HepG2 (cell line): ENCODE measurements at places on chromosomes 5 and 9. TPM values are rescaled to one million over a fixed set of nuclear protein-coding genes. Genes with fewer than 3 reads are reported as not detected.

SLC34A1 gene
- 0.20 TPM in 1 of 2 replicates, not detected in the other for total RNA-seq

SEMA5A gene
- total RNA-seq, result not detected in 2 replicates

HRCT1 gene
- total RNA-seq, result not detected in 2 replicates

SPRY4 gene
- total RNA-seq, result 8.9 and 9.0 TPM in 2 replicates

CHSY3 gene
- 1.5 and 4.1 TPM in 2 replicates for total RNA-seq

GAPT gene
- not detected in 2 replicates for total RNA-seq

POLR3G gene
- total RNA-seq, result 7.3 and 11.2 TPM in 2 replicates

RLN2 gene
- not detected in 2 replicates for total RNA-seq

KCNN2 gene
- total RNA-seq, result not detected in 2 replicates

SARDH gene
- total RNA-seq, result 32.5 and 34.9 TPM in 2 replicates

PIK3R1 gene
- 21.3 and 26.0 TPM in 2 replicates for total RNA-seq

FIBCD1 gene
- total RNA-seq, result 0.89 TPM in 1 of 2 replicates, not detected in the other

NTRK2 gene
- total RNA-seq, result not detected in 2 replicates

INSL6 gene
- total RNA-seq, result not detected in 2 replicates

- no peak for DNase-seq
These were observed 592.5 kb downstream of the CCDC171 start for GRCh38 chr9:16145196-16145950.

- no peak for DNase-seq
These were observed 466.6 kb upstream of the DAB2 start for GRCh38 chr5:39891376-39891775.

- no peak for DNase-seq
These were observed 277.5 kb downstream of the DENND1A start for GRCh38 chr9:123652416-123652815.

GRCh38 chr5:93438124-93438523 is 142.9 kb downstream of the NR2F1-AS1 start:
- DNase-seq, result no peak

DNA sequence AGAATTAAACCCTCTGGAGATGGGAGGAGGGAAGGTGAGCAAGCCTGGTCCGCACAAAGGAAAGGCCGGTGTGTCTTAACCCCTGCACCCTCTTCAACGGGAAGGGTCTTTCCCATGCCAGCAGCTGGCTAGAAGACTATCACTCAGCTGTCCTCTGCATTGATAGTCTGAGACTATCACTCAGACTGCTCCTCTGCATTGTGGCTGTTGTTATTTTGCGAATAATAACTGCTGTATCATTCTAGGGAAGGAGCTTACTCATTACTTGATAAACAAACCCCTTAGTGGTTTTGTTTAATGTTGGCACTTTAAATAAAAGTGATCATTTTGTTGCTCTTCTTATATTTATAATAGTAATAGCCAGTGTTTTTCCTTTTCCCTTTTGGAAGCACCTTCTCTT is 8.1 kb downstream of the TRIP13 start:
- no peak for DNase-seq

DNA sequence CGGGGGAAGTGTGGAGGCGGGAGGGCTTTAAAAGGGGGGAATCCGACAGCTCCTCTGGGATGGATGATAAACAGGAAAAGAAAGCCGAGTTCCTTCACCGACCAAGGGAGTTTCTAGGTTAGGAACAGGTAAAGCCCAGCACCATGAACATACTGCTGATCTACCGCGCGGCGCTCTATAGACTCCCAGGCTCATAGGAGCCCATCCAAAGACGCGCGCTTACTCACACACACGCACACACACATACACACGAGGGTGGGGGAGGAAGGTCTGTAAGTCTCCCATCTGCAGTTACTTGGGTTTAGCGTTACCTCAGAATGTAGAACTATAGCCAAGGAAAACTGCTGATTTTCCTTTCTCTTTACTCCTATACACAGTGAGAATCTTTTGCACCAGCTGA is 2.6 kb upstream of the GABRB2 start:
- no peak for DNase-seq

- DNase-seq, result no peak
These were observed 18.1 kb upstream of the ICE1 start for GRCh38 chr5:5404381-5404780.

DNA sequence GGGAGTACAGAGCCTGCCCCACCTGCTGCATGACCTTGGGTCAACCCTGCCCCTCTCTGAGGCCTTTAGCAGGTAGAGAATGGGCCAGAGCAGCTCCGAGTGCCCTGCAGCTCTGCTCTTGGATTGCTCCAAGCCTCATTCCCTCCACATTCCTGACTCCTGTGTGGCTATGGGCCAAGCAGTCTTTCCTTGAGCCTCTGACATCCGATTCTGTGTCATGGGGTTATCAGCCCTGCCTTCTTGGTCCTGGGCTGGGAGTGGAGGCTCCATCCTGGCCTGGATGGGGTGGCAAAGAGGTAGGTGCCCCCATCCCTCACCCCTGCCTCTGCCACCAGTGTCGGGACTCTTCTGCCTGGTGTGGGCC is 13.7 kb downstream of the FPGS start:
- no peak for DNase-seq

- no peak for DNase-seq
These were observed 37.0 kb upstream of the ARL15 start for GRCh38 chr5:54347221-54347865.

DNA sequence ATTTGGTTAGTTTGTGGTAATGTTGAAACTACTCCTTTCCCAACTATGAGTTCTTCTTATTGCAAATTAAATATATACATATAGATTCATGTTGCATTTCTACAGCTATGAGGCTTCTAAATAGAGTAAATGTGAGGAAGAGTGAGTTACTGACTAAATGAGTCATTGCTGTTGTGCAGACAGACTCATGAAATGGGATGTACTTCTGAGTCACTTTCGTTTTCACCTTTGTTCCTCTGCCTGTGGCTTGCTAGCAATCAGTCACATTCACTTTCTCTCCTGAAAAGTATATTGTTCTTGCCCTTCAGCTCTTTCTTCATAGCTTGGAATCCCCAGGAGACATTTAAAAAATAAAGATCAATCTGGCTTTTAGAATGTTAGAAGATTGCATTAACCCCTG is 295.5 kb upstream of the SMC2 start:
- DNase-seq, result peak; percentile 1

DNA sequence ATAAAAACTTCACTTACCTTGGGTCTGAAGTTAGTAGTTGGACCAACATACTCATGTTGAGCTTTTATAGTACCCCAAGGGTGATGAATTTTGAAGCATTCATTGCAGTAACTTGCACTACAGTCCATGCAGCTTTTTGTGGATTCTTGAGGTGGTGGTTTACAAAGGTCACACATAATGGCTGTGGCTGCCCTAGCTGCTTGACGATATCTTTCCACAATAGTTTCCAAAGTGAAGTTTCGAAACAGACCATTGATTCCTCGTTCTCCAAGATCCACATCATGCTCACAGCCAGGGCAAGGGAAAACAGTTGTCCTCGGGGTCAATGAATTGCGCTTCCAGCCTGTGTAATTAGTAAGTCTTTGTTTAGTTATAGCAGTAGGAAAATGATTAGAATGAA is 22.7 kb downstream of the TRIM36 start:
- no peak for DNase-seq

DNA sequence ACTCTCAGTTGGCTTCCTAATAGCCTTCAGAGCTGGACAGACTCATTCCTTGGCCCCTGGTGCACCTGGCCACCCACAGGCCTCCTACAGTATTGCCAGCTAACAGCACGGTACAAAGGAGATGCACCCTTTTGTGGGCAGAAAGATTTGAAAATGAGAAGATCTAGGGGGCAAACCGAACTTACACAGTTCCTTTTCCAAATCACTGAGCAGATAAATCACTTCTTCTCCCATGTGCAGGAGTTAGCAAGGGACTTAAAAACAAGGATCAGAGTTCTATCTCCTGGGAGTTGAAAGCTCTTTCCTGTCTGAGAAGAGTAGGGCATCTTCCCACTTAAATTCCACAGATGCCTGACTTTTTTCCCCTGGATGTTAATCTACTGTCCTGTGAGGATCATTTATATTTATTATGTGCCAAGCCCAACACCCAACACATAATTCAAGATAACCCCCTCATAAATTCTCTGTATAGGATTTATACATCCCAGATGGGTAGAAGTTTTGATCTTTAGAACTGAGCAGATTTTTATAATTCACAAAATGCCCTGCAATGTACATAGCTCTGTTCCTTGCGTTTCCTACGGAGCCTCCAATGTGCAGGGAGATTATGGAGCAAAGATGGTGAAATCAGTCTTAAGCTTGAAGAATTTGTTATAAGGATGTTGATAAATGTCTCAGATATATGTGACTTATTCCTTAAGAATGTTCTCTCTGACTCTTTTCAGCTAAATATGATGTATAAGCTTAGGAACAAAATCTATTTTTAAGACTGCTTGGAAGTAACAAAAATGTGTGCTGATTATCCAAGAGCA is 207.2 kb upstream of the DAPK1 start:
- no peak for DNase-seq

DNA sequence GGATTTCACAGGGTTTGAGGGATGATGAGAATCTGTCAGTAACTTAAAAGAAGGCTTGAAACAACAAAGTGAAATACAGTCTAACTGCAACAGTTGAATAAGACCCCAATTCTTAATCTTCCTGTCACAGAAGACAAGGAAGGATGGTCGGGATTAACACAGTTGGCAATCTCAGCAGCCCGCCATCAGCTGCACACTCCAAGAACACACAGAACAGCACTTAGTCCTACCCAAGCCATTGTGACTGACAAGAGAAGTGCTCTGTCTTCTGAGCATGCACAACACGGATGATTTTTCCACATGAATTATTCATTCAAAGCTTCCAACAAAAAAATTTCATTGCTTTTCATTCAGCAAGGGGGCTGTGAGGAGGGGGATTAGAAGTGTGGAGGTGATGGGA is 576.1 kb downstream of the TLE4 start:
- no peak for DNase-seq

GRCh38 chr9:106648799-106649198 is 214.2 kb upstream of the ZNF462 start:
- DNase-seq, result no peak

DNA sequence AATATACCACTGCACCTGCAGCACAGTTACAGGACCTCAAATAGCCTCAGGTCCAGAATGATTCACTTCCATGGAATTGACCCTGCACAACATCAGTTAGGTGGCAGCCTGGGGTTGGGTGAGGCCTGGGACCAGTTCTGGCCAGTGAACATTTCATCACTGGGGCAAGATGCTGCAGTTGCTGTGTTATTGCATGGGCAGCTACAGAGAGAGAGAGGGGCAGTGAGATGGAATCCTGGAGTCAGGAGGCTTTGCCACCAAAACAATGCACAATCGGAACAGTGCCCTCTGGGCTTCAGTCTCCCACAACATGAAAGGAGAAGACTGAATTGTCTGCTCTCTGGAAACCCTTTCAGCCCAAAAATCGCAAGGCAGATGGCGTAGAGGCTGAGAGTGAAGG is 51.8 kb downstream of the SH3TC2 start:
- no peak for DNase-seq

DNA sequence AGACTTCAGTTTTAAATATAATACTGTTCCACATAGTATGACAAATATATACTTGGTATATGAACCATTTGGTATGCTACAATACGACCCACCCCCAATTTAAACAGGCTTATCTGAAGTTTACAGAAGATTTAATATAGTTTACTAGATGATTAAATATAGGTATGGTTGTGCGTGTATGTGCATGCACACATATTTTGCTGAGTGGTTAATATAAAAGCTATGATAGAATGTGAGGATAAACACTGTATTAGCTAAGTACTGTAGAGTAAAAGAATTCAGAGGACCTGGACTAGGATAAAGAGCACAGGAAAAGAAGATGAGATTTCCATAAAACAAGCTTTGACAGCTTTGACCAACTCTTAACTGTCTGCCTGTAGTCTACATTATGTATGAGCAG is 356.7 kb downstream of the PDE4D start:
- DNase-seq, result no peak

- no peak for DNase-seq
These were observed 488.6 kb downstream of the CSNK1G3 start for GRCh38 chr5:124000538-124000937.

- no peak for DNase-seq
These were observed 4.7 kb downstream of the EGFL7 start for GRCh38 chr9:136667214-136667939.

- no peak for DNase-seq
These were observed 3.0 kb downstream of the ACTL7A start for GRCh38 chr9:108865037-108865436.

DNA sequence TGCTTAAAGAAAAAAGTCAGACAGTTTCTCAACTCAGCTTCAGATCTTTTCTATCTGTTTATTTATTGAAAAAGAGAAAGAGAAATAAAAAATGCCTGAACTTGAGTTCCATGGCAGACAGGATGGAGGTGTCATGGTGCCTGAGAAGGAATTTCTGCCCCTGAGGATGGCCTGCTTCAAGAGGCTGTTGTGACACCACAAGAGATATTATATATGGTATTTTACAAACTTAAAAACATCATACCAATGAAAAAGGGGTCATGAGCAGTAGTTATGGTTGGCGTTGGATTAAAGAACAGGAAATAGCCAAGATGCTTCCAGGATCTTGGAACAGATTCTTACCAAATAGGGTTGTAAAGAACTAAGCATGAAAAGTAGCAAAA is 344.6 kb downstream of the GLIS3 start:
- DNase-seq, result no peak

DNA sequence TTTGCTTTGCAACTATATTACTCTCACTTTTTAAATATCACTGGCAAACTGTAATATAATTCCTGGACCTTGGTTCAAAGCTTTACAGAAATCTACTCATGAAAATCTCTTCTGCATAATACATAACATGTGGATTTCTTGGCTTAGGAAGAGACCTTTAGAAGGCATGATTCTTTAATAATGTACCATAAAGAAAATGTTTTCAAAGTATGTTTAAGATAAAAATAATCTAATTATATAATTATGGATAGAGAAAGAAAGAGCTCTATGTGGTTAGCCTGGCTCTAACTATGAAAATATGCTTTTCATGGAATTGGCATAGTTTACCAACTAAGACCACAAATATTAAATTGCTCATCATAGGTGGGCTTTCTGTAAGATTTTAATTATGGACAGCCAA is 817.8 kb downstream of the TLE1 start:
- no peak for DNase-seq

GRCh38 chr5:64977779-64978178 is 209.0 kb downstream of the CWC27 start:
- no peak for DNase-seq

- no peak for DNase-seq
These were observed 22.5 kb downstream of the PSAT1 start for GRCh38 chr9:78319197-78320029.

DNA sequence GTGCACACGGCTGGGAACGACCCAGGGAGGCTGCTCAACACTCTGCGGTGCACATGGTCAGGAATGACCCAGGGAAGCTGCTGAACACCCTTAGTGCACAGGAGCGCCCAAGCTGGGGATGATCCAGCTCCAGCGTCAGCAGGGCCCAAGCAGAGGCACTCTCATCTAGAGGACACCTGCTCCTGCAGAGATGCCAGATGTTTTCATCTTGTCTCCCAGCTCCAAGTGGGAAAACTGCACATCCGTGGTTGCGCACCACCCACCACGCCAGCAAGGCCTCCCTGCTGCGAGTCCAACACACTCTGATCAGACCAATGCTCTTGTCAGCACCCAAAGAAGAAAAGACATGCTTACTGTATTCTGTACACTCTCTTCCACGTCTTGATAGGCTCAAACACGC is 34.1 kb downstream of the UBE2QL1 start:
- no peak for DNase-seq

GRCh38 chr5:170104710-170105109 is 987 bp upstream of the FOXI1 start:
- no peak for DNase-seq
